ENCODE measurements at places on chromosomes 1 and 21.

GRCh38 chr1:183778045-183778444 is 26.9 kb upstream of the RGL1 start:
- DNase-seq: no peak

DNA sequence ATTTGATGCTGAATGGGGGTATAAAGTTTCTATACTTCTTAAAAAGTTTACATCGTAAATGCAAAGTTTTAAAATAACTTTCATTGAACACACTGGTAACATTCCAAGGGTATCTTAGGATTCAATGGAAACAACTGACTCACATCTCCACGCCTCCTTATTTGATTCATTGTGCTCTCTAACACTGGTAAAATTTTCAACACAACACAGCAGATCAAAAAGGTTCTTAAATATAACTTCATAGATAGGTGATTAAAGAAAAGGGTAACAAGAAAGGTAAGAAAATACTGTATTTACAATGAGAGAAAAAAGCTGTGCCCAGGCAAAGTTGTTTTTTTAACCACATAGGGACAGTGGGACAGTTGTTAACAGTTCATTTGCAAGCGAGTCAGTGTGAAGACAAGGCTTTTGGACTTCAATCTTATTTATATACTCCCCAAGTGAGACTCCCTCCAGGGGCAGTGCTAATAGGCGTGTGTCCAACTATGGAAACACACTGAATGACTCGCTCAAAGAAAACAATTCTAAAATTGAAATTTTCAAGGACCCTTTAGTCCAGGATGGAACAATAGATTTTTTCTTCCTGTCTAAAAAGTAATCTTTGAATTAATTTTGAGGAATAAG is 140.5 kb downstream of the TIAM1 start:
- no peak for DNase-seq

GRCh38 chr1:187157552-187157951 is 328.8 kb downstream of the PLA2G4A start:
- DNase-seq: no peak

GRCh38 chr1:184582411-184582810 is 172.2 kb downstream of the EDEM3 start:
- no peak for DNase-seq

GRCh38 chr1:81004011-81004410 is 796.7 kb upstream of the ADGRL2 start:
- no peak for DNase-seq

DNA sequence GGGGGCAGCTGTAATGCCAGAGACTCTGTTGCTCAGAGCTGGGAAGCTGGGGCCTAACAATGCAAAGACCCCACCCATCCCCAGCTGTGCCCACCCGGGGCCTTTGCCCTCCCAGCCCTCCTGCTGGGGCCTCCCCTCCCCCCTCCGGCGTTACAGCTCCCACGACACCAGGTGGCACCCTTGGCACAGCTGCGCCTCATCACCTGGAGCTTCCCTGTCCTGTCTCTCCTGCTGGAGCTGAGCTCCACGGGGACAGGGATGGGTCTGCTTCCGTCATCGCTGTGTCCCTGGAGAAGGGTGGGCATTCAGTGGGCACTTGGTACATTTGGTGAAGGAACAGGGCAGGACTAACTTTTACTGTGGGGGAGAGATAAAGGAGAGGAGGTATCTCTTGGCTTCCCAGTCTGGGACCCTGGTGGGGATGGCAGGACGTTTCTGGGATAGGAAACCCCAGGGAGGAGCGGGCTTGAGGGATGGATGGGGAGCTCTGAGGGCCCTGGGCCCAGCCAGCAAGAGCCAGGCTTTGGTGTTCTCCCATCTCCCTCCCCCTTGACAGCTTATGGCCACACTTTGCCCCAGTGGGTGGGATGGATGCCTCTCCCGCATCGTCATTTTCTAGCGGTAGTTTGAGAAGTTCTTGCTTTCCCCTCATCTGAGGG is 453.2 kb downstream of the PTPRU start:
- no peak for DNase-seq

DNA sequence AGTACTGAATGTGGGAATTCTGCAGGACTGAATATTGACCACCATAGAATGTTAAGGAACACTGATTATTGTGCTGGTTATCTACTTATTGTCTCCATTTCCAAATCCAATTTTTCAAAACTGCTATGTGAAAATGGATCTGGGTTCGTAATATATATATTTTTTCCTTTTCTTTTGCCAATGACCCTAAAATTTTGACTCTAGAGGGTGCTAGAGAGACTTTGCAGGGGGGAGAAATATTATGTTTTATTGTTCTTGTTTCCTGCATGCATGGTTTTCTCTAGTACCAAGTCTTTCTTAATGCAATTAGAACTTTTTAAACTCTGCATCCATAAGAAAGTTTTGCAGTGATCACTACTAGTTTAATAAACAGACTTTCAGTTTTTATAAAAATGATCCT is 1256.9 kb downstream of the BRINP3 start:
- DNase-seq: peak; percentile 28

GRCh38 chr1:44261171-44261817 is 48.0 kb downstream of the DMAP1 start:
- no peak for DNase-seq

DNA sequence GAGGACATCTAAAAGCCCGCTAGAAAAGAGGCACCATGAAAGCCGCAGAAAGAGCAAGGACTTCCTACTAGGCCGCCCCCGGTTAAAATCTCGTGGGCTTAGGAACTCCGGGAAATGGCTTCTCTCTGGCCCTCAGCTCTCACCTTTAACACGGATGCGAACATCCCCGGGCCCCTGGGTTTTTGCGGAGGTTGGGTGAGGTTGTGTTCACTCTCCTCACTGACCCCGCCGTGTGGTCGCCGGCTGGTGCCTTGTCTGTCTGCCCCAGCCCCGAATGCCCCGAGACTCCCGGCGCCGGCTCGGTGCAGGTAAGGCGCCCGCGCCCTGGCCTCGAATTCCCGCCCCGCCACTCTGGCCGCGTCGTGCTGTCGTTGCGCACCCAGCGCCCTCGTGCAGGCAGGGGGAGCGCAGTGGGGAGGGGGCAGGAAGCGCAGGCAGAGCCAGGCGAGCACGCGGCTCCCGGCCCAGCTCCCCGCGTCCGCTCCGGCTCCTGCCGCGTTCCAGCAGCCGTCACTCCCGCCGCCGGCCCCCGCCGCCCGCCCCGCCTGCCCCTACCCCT is at the start of gene SHISAL2A:
Gene SHISAL2A (plus strand): TSS at position 437 of the 559 bp plus-strand sequence. CDS start 326 bp downstream, outside the sequence.
- no peak for DNase-seq

DNA sequence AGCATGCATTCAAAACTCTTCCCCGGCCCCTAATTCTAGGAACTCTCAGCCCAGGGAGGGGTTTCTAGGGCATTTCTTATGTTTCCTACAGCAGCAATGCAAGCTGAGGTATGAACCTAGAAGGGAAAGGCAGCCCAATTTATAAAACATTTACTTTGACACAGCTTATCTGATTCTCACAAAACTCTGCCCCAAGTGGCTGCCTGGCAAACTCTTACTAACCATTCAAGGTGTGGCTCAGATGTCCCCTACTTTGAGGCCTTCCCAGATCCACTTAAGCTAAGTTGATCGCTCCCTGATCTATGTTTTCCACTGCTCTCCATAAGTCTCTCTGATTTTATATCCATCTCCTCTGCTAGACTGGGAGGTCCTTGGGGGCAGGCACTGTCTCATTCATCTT is 35.4 kb downstream of the AK2 start:
- peak; percentile 37 for DNase-seq

DNA sequence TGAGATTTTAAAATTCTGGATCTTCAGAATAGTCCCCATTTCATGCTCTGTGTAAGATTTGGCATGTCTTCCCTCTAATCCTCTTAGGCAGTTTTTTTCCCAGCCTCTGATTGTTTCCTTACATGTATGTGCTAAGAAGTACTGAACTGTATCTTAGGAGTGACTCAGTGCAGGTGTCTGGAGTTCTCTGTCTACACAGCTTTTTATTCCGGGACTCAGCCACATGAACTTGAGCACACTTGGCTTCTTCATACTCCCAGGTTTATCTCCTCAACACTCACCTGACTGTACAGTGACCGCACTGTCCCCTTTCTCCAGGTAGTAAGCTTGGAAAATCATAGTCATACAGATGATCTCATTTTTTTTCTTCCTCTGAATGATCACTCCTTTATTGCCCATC is 50.7 kb downstream of the SYT14 start:
- DNase-seq: no peak

DNA sequence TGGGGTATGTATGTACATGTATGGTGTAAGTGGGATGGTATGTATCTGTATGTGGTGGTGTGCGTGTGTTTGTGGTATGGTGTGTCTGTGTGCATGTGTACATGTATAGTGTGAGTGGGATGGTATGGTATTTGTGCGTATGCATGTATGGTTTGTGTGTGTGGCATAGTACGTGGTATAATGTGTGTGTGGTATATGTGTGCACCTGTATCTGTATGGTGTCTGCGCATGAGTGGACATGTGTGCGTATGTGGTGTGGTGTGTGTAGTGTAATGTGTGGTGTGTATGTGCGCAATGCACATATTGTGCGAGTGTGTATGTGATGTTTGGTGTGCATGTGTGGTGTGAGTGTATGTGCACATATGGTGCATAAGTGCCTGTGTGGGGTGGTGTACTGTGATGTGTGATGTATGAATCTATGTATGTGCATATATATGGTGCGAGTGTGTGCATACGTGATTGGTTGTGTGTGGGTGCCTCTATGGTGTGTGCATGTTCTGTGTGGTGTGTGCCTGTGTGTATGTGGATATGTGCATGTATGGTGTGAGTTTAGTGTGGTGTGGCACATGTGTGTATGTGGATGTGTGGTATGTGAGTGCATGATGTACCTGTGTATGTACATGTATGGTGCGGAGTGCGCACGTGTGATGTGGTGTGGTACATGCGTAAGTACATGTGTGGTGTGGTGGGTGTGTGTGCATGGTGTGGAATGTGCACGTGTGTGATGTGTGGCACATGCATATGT is 38.8 kb downstream of the WDR4 start:
- no peak for DNase-seq

DNA sequence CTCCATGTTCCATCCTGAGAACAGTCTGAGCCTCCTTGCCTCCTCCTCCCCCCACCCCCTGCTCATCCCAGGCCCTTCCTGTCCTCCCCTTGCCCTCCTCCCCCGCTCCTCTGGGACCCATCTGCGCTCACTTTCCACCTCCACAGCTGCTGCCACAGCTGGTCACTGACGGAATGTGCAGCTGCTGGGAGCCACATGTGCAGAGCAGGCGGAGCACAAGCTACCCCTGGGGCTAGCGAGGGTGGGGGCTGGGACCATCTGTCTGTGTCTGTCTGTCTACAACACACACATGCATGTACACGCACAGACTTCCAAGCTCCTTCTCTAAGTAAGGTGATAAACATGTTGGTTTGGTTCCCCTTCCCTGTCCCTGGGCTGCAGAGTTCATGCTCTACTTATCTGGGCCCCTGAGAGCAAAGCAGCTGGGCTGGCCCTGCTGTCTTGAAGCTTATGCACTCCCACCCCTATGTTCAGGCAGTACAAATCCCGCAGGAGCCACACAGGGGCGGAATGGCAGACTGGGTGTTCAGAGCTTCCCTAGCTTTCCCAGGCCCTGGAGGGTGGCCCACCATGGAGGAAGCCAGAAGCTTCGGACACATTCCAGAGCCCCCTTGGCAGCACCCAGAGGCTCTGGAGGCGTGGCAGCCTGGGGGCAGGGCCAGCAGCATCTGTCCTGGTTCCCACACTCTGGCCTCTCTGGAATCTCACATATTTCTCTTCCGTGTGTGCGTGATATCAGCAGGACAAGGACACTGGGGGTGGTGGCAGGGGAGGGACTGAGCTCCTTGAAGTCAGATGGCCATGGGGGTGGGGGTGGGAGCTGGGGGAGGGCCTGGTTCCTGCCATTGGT is 7.0 kb upstream of the HEYL start:
- DNase-seq: peak; percentile 70
